ENCODE measurements at places on chromosomes 13 and 19.

- no peak for DNase-seq
These were observed 212 bp downstream of the FFAR1 start for GRCh38 chr19:35347930-35348298.

DNA sequence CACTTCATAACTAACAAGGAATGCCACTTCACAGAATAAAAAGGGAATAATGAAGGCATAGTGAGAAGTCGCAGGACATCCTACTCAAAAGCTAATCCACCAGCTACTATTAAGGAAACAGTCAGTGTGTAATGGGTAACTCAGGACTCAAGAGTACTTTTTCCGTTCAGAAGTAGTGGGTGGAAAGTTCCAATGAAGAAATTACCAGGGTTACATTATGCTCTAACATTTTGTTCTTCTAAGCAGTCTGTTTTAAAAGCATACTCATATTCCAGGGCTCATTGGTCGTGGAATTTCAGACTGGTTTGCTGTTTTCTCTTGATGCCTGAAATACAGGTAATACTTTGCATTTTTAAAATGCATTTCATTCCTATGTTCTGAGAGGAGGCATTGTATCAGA lies 222.4 kb upstream of the IRS2 start:
- no peak for DNase-seq

DNA sequence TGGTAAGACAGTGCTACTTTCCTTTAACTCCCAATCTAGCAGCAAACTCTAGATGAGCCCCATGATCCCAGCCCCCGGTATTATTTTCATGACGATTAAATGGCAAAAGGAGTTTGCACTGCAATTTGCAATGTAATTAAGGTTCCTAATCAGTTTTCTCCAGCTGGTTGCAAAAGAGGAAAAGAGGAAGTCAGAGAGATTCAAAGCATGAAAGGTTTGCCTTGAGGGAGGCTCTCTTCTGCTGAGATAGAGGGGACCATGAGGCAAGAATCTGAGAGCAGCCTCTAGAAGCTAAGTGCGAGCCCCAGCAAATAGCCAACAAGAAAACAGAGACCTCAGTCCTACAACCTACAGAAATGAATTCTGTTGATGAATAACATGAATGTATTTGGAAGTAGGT lies 527.1 kb downstream of the UQCRFS1 start:
- DNase-seq, result no peak

- no peak for DNase-seq
These were observed 2.2 kb upstream of the AMH start for GRCh38 chr19:2246801-2247361.

GRCh38 chr13:94596575-94596971 lies 621 bp upstream of the TGDS start:
- DNase-seq, result no peak

DNA sequence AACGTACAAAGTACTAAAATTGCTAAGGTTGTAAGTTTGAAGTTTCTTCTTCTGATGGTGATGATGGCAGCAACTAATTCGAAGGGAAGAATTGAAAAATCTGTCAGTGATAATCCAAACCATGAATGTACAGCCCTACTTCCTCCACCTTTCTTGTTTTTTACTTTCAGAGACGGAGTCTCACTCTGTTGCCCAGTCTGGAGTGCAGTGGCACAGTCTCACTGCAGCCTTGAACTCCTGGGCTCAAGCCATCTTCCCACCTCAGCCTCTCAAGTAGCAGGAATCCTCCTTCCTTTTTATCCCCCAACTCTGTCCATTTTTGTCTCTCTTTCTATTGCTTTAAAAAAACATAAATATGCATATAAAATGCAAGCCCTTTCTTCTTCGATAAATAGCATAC lies 112.3 kb upstream of the SOX21 start:
- DNase-seq, result no peak

- DNase-seq, result no peak
These were observed 33.3 kb upstream of the ALOX5AP start for GRCh38 chr13:30702006-30702405.

- no peak for DNase-seq
These were observed 1.1 kb downstream of the PPAN start for GRCh38 chr19:10107254-10107653.

DNA sequence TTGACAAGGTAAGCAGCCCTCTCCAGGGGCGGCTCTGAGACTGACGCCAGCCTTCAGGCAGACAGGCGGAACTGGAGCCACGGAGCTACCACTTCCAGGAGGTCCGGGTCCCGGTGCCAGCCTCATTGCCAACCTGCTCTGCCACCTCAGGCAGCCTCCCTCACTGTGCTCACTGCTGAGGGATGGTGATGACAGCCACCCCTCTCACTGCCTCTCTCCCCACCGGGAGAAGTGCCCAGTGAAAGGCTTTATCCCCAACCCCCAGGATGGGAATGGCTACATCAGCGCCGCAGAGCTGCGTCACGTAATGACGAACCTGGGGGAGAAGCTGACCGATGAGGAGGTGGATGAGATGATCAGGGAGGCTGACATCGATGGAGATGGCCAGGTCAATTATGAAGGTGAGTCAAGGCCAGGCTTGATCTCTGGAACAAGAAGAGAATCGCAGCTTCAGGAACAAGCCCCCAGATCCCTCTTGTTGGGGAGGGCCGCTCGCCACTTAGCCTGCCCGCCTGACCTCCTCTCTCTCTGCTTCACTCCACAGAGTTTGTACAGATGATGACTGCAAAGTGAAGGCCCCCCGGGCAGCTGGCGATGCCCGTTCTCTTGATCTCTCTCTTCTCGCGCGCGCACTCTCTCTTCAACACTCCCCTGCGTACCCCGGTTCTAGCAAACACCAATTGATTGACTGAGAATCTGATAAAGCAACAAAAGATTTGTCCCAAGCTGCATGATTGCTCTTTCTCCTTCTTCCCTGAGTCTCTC lies 7.6 kb downstream of the CALM3 start:
- DNase-seq, result no peak

DNA sequence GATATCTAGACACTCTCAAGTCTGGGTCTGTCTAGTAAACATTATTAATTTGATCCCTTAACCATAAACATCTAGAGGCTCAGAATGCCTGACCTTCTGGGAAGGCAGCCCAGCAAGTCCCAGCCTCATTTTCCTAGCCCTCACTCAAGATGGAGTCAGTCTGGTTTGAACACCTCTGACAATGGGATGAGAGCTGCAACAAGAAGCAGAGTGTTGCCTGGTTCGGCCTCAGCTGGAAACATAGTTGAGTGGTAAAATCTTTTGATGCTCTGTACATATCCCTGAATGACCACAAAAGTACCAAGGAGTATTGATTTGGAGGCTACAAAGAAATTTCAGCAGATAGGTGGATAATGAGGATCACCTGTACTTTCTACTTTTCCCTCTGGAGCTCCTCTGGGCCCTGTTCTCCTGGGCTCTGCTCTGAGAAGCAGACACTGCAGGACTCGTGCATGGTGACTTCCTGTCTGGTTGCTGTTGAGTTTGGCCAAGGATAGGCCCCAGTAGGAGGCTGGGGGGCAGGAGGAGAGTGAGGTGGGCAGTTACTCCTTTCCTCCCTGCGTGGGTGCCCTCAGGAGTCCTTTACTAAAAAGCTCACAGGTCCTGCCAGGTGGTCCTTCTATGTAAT lies 68.4 kb upstream of the SLC15A1 start:
- no peak for DNase-seq

DNA sequence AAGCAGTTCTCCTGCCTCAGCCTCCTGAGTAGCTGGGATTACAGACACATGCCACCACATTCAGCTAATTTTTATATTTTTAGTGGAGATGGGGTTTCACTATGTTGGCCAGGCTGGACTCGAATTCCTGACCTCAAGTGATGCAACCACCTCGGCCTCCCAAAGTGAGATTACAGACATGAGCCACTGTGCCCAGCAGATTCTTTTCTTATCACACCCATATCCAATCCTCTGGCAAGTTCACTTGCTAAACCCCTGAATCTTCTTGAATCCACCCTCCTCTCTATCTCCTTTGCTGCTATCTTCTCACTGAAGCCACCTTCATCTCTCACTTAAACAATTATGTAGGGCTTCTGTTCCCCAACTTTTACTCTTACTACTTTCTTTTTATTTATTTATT lies 17.5 kb downstream of the TMEM143 start:
- DNase-seq, result no peak

GRCh38 chr13:31350560-31350959 lies 150.8 kb downstream of the B3GLCT start:
- DNase-seq, result no peak

GRCh38 chr13:107545946-107546502 lies 669.3 kb downstream of the LIG4 start:
- no peak for DNase-seq

Data from neural crest cell (in vitro differentiated cells).